ENCODE measurements at places on chromosomes 6 and 20.

DNA sequence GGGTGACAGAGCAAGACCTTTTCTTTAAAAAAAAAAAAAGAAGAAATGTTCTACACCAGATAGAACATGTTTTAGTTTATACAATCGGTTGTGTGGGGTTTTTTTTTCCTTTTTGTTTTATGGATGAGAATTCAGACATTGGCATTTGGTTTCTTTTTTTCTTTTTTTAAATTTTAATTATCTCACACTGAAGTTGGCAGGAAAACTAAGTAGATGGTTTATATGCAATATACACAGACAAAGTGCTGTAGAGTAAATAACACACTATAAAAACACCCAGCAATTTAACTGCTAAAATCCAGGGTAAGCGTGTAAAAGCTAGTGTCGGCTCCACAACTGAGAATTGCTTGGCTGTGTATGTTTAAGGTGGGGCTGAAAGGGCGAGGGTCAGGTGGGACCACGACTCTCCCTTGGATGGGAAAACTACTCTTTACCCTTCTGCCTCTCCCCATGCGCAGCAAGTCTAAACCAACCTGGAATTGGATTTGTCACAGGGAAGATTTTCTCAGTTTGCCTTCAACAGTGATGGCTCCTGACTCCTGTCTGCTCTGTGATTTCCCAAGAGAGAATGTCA lies 147.1 kb upstream of the MARCKS start:
- no peak for DNase-seq

- no peak for DNase-seq
These were observed 7.3 kb upstream of the MAVS start for GRCh38 chr20:3839328-3839727.

- DNase-seq: no peak
These were observed 155.2 kb downstream of the SCML4 start for GRCh38 chr6:107668743-107669474.

DNA sequence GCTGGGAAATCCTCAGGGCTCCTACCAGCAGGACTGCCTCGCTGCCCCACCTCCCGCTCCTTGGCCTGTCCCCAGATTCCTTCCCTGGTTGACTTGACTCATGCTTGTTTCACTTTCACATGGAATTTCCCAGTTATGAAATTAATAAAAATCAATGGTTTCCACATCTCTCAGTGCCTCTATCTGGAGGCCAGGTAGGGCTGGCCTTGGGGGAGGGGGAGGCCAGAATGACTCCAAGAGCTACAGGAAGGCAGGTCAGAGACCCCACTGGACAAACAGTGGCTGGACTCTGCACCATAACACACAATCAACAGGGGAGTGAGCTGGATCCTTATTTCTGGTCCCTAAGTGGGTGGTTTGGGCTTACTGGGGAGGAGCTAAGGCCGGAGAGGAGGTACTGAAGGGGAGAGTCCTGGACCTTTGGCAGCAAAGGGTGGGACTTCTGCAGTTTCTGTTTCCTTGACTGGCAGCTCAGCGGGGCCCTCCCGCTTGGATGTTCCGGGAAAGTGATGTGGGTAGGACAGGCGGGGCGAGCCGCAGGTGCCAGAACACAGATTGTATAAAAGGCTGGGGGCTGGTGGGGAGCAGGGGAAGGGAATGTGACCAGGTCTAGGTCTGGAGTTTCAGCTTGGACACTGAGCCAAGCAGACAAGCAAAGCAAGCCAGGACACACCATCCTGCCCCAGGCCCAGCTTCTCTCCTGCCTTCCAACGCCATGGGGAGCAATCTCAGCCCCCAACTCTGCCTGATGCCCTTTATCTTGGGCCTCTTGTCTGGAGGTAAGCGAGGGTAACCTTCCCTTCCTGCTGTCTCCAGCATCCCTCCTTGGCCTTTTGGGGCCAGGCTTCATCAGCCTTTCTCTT lies at the start of gene CFB:
CFB (plus strand) TSS at position 589 of the 863 bp plus-strand sequence; CDS start at position 716, 127 bp downstream.
- DNase-seq: no peak

DNA sequence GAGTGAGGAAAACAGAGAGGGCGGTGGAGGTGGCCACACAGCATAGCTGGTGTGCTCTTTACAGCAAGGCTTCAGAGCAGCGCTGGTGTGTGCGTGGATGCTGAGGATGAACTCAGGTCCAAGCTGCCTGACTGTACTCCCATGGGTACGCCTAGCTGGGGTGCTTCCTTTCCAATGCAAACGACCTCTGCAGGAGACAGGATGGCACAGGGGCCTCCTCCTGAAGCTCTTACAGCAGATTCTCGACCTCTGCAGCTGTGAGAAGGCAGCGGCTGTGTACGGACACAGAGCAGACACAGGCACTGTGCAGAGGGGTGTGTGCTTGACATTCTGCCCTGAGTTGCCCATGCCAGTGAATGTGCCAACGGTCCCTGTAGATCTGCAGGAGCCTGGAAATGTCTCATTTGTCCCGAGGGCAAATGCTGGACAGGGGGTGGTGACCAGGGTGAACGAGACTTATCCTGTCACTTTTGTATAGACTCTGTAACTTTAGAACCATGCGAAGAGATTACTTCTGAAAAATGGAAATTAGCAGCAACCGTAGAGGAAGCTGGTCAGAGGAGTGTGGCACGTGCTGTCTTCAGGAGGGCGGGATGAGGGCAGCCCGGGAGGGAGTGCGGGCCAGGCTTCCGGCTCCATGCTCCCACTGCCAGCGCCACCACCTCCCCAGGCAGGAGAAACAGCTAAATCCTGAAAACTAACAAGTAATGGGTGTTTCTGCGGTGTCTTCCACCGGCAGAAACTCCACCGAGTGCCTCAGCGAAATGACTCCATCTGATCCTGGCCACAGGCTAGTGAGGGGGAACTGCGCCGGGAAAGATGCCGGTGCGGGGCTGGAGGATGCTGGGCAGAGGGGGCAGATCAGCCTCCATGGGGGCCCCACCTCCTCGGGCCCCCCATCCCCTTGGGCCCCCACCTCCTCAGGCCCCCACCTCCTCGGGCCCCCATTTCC lies 120.9 kb upstream of the RPS6KA2 start:
- DNase-seq: no peak

GRCh38 chr6:139334806-139335446 lies 39.5 kb downstream of the CITED2 start:
- DNase-seq: no peak

GRCh38 chr6:1832844-1833787 lies 223.4 kb downstream of the FOXC1 start:
- no peak for DNase-seq

GRCh38 chr20:5001174-5002076 lies at the start of gene SLC23A2:
Gene SLC23A2, minus strand, starts transcription at chr20:5001510. Its CDS starts 68,948 bp downstream, at chr20:4932562.
- peak; percentile 41 for DNase-seq

DNA sequence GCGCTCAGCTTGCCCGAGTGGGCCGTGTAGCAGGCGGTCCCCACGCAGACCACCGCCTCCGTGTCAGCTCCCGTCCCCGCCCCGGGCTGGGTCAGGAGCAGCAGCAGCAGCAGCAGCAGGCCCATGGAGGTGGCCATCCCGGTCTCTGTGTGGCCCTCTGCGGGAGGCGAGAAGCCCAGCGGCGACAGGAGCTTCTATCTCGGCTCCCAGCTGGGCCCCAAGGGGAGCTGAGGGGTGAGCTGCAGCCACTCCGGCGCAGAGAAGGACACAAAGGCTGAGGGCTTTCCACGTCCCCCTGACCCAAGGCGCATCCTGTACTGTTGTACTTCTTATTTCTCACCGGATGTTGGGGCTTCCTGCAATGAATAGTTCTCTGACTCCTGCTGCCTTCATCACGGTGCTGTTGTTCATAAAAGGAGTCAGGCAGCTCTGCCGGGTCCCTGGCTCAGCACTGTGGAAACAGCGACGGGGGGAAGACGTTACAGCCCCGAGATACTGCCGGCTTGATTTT lies at the start of gene CD93:
CD93 (minus strand) TSS at position 269 of the 511 bp plus-strand sequence; CDS start at position 137, 132 bp downstream.
- DNase-seq: no peak

DNA sequence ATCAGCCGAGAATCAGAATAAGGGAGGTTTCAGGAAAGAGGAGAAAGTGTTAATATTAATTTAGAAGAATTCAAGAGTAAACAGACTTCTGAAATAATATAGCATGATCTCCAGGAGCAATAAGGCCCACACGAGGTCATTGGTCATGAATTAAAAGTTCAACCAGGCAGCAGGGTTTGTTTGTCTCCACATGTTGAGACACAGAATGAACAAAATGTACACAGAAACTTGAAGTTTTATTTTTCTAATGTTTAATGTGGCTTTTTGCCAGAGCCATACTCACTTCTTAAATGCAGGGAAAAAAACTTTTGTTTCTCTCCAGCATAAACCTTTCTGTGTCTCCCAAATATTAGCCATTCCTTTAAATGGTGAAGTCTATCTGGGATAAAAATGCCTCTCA lies 504.5 kb downstream of the HDGFL1 start:
- no peak for DNase-seq

DNA sequence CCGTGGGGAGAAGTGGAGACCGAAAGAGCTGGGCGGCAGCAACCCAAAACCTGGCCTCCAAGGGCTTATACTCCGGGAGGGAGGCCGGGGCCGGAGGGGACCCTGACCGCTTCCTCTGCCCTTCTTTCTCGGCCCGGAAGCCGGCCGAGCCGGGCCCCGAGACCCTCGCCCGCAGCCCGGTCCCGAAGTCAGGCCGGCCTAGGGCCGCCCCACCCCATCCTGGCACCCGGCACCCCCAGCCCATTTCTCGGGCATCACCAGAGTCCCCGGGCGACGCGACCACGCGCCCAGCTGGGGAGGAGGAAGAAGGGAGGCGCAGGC lies 572 bp upstream of the ZDHHC14 start:
- DNase-seq: no peak

GRCh38 chr20:51169813-51170212 lies 146.9 kb upstream of the KCNG1 start:
- no peak for DNase-seq

DNA sequence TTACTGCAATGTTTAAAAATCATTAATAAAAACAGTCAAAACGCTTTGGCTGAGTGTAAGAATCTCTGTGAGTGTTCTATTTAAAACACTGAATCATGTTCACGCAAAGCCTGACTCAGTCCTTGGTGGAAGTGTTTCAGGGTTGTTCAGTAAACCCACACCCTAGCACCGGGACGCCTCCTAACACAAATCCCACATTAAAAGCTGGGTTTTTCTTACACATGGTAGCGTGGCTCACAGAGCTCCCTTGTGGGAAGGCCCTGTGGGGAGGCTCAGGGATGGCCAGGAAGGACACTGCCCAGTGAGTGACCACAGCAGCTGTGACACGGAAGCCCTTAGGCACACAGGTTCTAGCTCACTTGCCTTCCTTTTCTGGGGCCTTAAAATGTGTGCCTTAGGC lies 80.2 kb downstream of the GMPR start:
- no peak for DNase-seq

- DNase-seq: no peak
These were observed 230.8 kb downstream of the PAX1 start for GRCh38 chr20:21936261-21936660.

DNA sequence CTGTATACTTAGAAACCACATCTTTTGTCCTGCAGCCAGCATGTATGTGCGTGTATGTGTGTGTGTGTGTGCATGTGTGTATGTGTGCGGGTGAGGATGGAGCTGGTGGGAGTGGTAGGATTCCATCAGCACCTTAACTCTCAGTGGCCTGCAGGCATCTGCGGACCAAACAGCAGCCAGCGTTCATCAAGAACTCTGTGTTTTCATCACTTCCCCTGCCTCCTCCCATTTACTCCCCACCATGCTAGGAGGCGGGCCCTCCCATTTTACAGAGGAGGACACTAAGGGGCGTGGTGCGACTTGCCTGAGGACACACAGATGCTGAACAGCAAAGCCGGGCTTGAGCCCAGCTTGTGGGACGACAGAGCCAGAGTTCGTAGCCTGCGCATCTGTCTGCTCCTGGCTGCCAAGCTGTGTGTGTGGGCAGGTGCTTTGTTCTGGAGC lies 8.9 kb downstream of the VSTM2L start:
- DNase-seq: no peak

GRCh38 chr6:151376440-151376839 lies 14.9 kb downstream of the ZBTB2 start:
- no peak for DNase-seq

DNA sequence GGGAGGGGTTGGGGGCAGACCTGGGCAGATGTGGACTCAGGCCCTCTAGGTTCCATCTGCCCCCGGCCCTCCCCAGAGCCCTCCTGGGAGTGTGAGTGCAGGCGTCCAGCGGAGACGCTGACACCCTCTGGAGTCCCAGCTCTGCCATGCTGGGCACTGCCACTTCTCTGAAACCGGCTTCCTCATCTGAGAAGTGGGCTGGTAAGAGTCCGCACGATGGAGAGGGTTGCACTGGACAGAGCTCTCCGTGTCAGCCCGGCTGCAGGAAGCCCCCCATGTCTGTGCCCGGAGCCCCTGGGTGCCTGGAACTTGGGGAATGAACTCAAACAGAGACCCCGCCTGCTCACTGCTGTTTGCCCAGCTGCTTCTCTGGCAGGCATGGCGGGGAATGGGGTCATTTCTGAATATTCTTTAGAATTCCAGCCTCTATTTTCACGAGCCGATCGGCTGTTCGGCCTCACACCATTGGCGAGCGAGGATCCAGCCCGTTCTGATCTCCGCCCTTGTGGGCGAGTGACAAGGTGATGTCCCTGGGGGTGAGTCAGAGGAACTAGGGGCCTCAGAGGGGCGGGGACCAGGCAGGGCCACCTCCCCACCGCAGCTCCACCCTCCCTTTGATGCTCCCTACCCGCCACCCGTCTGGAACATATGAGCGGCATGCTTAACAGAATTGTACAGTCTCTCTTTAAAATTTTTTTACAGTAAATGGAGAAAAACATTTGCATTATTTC lies 47.8 kb upstream of the GATA5 start:
- no peak for DNase-seq

DNA sequence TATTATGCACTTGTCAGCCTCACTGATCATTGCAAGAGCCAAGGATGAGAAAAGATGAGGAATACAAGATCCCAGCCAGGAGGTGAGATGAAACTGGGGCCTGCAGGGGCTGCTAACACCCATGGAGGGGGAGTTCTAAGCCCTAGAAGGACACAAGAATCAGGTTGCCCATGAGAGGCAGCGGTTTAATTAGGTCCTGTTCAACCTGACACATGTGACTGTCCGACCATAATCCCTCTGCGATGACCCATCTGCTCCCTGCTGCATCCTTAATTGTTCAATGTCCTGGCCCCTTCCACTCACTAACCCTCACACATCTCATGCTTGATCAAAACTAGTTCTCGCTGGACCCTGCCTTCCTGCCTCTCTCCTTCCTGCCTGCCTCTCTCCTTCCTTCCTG lies 52.2 kb upstream of the NNAT start:
- DNase-seq: no peak

DNA sequence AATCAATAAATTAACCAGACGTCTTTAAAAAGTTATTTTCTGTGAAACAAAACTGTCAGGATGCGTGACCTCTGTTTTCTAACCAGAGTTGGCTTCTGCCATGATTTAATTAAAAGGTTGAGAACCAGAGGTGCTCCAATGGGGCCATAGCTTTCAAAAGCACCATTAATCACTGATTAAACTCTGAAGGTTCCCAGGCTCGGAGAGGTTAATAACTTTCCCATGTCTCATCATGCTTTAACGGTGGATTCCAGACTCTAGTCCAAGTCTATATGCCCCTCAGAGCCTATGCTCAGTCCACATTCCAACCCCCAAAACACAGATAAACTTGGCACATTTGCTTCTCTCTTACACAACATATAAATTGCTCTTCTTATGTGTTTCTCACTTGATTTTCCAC lies 95.5 kb downstream of the SNAP91 start:
- no peak for DNase-seq

- DNase-seq: no peak
These were observed 56.0 kb upstream of the TMEM181 start for GRCh38 chr6:158503846-158504245.

Measured in D721Med (cell line).